Hindlimb muscle (tissue), 1 donor: ENCODE measurements at places on chromosomes 1 and 21. TPM values are rescaled to one million over a fixed set of nuclear protein-coding genes. Genes with fewer than 3 reads are reported as not detected.

RGS7 gene
- not detected for polyA plus RNA-seq

CIART gene
- polyA plus RNA-seq, result 2.3 TPM

NR1I3 gene
- polyA plus RNA-seq, result 1.1 TPM

SPRR2A gene
- polyA plus RNA-seq, result not detected

TSSK3 gene
- polyA plus RNA-seq, result 3.3 TPM

SLC45A3 gene
- polyA plus RNA-seq, result 2.3 TPM

GLIS1 gene
- polyA plus RNA-seq, result not detected

UFC1 gene
- polyA plus RNA-seq, result 91.5 TPM

CFHR5 gene
- not detected for polyA plus RNA-seq

ZNF683 gene
- polyA plus RNA-seq, result not detected

PCAT6 gene
- polyA plus RNA-seq, result 2.7 TPM

TRIM67 gene
- polyA plus RNA-seq, result 0.05 TPM

RO60 gene
- 24.7 TPM for polyA plus RNA-seq

KIF14 gene
- 2.1 TPM for polyA plus RNA-seq

REN gene
- polyA plus RNA-seq, result not detected

KCNT2 gene
- 7.0 TPM for polyA plus RNA-seq

SEMA6C gene
- polyA plus RNA-seq, result 120 TPM

MYOM3 gene
- 458 TPM for polyA plus RNA-seq

TPTE gene
- polyA plus RNA-seq, result not detected

NTNG1 gene
- 9.7 TPM for polyA plus RNA-seq

SLC16A4 gene
- 11.6 TPM for polyA plus RNA-seq

VSIG8 gene
- polyA plus RNA-seq, result not detected

FOXD3 gene
- 10.6 TPM for polyA plus RNA-seq

INTS7 gene
- polyA plus RNA-seq, result 11.5 TPM

SLC30A2 gene
- polyA plus RNA-seq, result 0.97 TPM

TRIM46 gene
- 0.40 TPM for polyA plus RNA-seq

AGMAT gene
- 3.4 TPM for polyA plus RNA-seq

COL24A1 gene
- polyA plus RNA-seq, result 3.8 TPM

TMEM61 gene
- not detected for polyA plus RNA-seq

FCMR gene
- 1.5 TPM for polyA plus RNA-seq

NIBAN1 gene
- polyA plus RNA-seq, result 39.7 TPM

FALEC gene
- 1.9 TPM for polyA plus RNA-seq

LRRN2 gene
- 6.4 TPM for polyA plus RNA-seq

TYW3 gene
- 14.4 TPM for polyA plus RNA-seq

TINAGL1 gene
- 29.9 TPM for polyA plus RNA-seq

KRTAP10-6 gene
- not detected for polyA plus RNA-seq

S100A5 gene
- polyA plus RNA-seq, result not detected

DNM3 gene
- 1.9 TPM for polyA plus RNA-seq

RPS27 gene
- polyA plus RNA-seq, result 3,171 TPM

LCE1E gene
- not detected for polyA plus RNA-seq

TGFB2 gene
- polyA plus RNA-seq, result 54.3 TPM

SLC2A5 gene
- 19.5 TPM for polyA plus RNA-seq

P3R3URF gene
- polyA plus RNA-seq, result not detected

TMEM125 gene
- not detected for polyA plus RNA-seq

GALE gene
- 26.9 TPM for polyA plus RNA-seq

OR2T2 gene
- not detected for polyA plus RNA-seq

GPR37L1 gene
- polyA plus RNA-seq, result 0.04 TPM

SMIM1 gene
- 5.7 TPM for polyA plus RNA-seq

PGLYRP4 gene
- not detected for polyA plus RNA-seq

E2F2 gene
- 3.9 TPM for polyA plus RNA-seq

KLF17 gene
- not detected for polyA plus RNA-seq

INPP5B gene
- polyA plus RNA-seq, result 10.6 TPM

STIL gene
- polyA plus RNA-seq, result 3.9 TPM

HPCA gene
- 0.92 TPM for polyA plus RNA-seq
